ENCODE measurements at places on chromosomes 12 and 14.

DNA sequence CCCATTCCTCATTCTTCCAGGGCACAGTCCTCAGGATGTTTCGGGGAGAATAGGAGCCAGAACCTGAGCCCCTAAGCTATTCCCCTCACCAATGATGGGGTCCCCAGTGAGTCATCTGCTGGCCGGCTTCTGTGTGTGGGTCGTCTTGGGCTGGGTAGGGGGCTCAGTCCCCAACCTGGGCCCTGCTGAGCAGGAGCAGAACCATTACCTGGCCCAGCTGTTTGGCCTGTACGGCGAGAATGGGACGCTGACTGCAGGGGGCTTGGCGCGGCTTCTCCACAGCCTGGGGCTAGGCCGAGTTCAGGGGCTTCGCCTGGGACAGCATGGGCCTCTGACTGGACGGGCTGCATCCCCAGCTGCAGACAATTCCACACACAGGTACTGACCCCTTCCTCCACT, 1.3 kb downstream of the SLC39A5 start:
- no peak for DNase-seq

DNA sequence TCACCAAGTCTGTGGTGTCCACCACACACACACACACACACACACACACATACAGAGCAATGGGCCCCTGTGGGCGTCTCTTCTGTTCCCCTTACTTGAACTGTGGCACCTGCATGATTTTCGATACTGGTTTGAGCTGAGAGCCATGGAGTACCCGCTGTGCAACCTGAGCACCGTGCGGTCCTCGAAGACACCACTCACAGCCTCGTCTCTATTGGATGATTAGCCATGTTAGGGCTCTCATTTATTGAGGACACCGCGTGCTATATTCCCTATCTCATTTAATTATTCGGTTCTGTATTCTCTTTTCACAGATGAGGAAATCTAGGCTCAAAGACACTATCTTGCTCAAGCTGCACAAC, 623 bp upstream of the C14orf132 start:
- no peak for DNase-seq

GRCh38 chr12:117789195-117789912, 179.4 kb downstream of the KSR2 start:
- DNase-seq: no peak

GRCh38 chr14:68337279-68337678, 455.6 kb downstream of the ZFP36L1 start:
- DNase-seq: no peak

DNA sequence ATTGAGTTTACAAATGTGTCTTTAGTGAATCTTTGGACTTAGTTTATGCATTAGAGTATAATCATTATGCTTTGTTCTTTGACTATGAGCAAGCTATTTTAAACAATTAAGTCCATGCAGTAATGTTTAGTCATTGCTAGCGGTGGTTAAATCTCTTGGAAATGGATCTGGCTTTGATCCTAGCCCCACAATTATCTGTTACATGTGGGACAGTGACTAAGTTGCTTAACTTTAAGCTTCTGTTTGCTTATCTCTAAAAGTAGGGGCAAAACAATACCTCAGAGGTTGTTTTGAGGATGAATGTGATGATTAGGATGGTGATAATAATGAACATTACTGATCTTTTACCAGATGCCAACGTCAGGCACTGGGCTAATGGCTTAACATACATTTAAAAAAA, 124.2 kb downstream of the NPAS3 start:
- DNase-seq: no peak

DNA sequence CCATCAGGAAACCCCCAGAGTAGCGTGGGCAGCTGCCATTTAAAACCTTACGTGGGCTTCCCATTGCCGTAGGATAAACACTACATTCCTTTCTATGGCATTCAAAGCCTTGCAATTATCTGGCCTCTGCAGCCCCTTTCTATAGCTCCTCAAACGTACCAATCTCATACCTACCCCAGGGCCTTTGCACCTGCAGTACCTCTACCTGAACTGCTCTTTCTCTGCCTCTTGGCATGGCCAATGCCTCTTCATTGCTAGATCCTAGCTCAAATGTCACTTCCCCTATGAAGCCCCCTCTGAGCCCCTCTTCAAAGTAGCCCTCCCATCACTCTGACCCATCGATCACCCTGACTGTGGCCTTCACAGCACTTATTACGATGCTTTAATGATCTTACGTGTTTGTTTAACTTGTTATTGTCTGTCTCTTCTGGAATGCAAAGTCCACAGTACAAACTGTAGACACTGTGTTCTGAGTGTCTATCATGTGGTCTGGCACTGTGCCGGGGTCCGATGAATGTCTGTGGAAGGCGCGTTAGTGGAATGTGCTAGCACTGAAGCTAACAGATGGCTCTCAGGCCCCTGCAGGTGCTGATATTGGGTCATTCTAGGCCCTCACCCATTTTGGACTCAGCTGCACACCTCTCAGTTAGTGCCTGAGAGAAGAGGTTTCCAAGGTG, 157.3 kb upstream of the NOS1 start:
- no peak for DNase-seq

DNA sequence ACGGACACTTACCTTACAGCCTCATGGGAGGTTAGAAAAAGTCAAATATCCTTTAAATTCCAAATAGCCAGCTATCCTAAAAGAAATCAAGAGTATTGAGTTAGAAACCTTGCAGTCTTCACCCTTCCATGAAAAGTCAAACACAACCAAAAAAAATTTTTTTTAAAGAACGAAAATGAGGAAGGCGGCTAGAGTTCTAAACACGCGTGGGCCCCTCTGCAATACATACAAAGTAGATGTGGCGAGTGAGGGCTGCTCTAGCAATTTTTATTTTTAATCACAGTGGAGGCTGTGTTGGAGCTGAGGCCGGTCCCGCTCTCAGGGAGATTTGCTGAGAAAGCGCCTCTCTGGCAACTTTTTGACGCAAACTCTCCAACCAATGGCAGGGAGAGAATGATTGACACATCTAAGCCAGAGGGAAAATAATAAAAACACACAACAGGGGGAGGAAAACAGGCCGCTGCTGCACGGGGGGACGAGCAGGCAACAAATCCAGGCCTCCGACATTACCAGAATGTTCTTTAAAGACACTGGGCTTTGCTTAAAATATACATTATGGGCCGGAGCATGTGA, at the start of gene OTX2:
OTX2 (minus strand) TSS at position 333 of the 573 bp plus-strand sequence. CDS start 5,023 bp downstream, outside the sequence.
- DNase-seq: no peak

Measured in femur (tissue), 1 donor.